ENCODE measurements at places on chromosomes 16 and 17.

DNA sequence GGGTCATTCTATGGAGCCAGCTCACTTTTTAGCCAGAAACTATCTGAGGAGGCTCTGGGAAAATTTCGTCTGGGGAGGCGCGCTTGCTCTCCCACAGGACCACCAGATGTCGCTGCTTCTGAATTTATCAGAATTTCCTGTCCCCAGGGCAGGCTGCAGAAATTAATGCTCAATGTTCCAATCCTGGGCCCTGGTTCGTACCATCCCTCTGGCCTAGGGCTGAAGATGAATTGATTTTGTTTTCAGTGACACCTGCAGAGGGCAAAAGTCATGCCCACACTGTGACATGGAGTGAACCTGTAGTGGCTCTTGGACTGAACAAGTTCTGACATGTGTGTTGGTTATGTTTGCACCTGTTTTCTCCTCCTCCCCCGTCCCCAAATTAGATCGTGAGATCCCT, 482.6 kb downstream of the NPIPA7 start:
- peak; percentile 58 for DNase-seq

GRCh38 chr17:17082878-17083277, 40.6 kb downstream of the MPRIP start:
- no peak for DNase-seq

- DNase-seq, result no peak
Observed at GRCh38 chr16:14310519-14310991, 239.4 kb downstream of the MRTFB start.

GRCh38 chr17:36691606-36692005, 90.2 kb downstream of the MRM1 start:
- DNase-seq, result no peak

DNA sequence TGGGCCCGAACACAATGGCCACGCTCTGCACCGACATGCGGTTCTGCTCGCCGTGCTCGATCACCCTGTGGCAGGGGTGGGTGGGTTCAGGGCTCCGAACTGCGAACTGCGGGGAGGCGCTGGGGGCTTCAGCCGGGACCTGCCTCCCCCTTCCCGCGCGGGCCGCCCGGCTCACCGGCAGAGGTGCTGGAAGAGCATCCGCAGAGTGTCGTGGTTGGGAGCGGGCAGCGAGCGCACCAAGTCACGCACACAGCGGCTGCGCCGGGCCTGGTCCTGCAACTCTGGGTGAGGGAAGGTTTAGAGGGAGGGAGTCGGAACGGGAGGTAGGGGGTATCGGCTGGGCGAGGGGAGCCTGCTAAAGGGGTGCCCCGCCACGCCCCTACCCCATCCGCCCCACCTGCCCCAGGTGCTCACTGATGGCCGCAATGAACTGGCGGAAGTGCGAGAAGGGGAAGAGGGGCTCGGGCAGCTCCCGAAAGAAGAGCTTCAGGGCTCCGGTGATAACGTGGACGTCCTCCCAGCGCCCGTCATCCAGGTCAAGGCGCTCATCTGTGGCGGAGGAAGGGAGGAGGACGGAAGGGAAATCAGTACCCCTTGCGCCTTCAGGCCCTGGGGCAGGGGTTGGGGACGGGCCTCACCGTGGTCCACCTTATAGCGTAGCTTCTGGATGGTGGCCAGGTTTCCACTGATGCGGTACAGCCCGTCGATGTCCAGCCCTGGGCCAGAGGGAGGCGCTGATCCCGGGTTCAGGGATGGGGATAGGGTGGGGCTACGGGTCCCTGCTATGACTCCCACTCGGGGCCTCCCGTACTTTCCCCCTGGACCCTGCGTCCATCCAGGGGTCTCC, 36.9 kb downstream of the ARHGAP27 start:
- DNase-seq, result no peak

GRCh38 chr16:66435896-66436295, 8.8 kb downstream of the BEAN1 start:
- DNase-seq, result no peak

GRCh38 chr16:27759301-27759871, 209.4 kb downstream of the KATNIP start:
- DNase-seq, result no peak

GRCh38 chr17:192666-193425, 11.4 kb upstream of the DOC2B start:
- no peak for DNase-seq

DNA sequence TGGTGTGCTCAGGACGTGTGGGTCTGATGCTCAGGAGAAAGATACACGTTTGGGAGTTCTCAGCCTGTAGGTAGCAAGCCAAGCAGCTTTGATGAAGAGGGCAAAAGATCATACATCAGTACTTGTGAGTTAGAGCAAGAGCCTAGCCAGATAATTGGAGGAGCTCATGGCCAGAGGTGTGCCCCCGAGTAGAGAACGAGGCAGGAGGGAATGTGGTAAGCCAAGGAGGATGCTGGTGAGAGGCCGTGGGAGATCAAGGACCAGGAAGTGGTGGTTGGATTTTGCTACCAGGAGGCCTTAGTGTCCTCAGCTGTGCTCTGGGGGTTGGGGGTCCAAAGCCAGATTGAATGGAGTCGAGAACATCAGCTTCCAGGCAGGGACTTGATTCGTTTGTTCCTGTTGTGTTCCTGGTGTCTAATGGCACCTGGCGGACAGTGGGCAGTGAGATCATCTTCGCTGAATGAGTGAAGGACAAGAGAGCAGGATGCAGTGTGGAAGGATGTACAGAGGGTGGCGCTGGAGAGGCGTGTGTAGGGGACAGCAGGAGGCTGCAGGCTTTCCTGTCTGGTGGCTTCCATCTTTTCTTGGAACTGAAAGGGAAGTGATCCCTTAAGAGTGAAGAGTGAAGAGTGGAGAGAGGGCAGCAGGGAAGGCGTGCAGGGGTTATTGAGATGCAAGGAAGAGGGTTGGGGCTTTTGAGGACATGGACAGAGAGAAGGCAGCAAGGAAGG, 11.6 kb downstream of the FBXL19 start:
- DNase-seq, result peak; percentile 51

GRCh38 chr16:22683730-22684573, 130.0 kb upstream of the HS3ST2 start:
- no peak for DNase-seq

GRCh38 chr17:81460856-81461460, 51.6 kb downstream of the ACTG1 start:
- no peak for DNase-seq

DNA sequence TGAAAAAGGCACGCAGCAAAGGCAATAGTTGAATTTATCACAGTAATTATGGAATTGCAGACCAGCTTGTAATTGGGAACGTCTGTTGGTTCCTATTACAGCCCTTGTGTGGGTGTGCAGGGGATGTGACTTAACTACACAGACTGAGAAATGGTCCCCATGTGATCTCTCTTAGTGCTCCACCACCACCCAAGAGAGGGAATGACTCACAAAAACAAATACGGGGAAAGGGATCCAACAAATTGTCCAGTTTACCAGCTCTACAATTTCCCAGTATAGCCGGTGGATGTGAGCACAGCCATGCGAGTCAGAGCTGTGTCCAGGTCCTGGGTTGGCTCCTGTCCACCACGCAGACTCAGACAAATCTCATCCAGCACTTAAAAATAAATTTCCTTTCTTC, 337.9 kb downstream of the GRIN2A start:
- no peak for DNase-seq

GRCh38 chr17:65171752-65172151, 34.6 kb downstream of the RGS9 start:
- DNase-seq, result no peak

GRCh38 chr16:61471737-61472136, 564.5 kb downstream of the CDH8 start:
- no peak for DNase-seq

- DNase-seq, result no peak
Observed at GRCh38 chr16:24771132-24771778, 41.8 kb downstream of the TNRC6A start.

GRCh38 chr16:47851146-47851545, 304.6 kb downstream of the ABCC12 start:
- no peak for DNase-seq

DNA sequence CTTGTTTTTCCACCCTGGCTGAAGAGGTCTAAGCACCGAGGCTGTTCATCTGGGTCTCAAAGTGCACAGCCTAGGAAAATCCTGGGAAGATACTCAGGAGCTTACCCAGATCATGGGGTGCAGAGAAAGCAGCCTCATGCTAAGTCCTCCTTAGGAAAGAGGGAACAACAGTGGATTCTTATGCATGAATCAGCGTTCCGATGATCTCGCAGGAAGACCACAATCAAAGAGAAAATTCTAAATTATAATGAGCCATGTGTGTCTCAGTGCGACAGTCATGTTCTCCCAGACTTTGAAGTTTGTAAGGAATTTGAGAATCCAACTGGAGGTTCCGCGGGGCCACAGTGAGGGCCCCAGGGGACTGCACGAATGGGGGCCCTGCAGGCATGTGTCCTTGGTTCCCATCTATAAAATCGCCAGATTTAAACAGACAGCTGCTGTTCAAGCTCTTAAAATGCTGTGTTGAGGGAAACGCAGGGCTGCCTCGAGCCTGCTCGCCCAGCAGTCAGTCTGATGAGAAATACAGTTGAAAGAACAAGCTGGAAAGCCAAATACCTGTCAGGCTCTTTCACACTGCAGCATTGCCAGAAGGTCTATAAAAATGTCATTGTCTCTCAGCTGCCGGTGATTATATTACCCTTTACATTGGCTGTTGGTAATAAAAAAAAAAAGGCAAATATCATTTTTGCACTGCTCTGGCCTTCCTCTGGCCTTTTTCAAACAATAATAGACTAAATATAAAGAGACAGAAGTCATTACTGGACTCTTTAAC, 152.1 kb downstream of the PMP22 start:
- DNase-seq, result no peak

- no peak for DNase-seq
Observed at GRCh38 chr16:19980632-19981265, 92.9 kb downstream of the GPR139 start.

DNA sequence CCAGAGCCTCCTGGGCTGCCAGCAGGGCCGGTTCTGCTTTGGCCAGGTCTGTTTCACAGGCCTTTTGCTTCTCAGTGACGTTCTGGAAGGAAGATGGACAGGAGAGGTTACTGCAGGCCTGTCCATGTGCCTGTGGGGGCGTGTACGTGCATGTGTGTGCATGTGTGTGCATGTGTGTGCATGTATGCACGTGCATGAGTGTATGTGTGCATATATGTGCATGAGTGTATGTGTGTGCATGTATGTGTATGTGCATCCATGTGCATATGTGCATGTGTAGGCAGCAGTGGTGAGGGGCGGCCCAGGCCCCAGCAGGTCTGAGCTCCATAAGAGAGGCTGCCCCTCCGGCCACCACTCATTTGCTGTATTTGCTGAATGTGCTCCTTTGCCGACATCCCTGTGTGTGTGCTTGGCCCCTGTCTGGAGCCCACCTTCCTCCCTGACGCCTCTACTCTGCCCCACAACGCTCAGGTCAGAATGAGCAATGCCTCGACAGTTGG, 81.8 kb downstream of the PGS1 start:
- no peak for DNase-seq

DNA sequence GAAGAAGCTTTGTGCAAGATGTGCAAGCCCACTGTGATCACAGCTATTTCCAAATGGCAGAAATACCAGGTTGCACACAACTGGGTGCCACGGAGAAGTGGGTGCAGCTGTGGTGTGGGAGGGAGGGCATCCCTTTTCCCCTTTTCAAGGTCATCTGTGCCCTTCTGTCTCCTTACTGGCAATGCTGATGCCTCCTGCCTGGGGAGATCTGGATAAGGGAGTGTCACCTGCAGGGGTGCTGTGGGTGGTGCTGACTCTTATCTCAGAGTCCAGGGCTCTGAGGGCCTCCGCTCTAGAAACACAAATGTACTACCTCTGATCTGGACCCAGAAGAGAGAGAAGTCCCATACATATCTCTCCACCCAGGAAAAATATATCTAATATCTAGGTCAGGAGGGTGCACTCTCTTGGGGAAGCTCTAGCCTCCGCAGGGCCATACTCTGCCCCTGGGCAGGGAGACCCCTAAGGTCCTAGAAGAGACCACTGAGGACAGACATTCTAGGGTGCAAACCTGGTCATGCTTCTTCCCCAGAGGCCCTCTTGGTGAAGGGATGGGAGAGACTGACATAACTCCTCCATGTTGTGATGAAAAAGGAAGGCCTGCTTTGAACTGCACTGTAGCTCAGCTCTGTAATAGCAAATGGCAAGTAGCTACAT, 18.5 kb downstream of the NPRL3 start:
- DNase-seq, result no peak

- DNase-seq, result no peak
Observed at GRCh38 chr17:80800481-80801391, 190.9 kb upstream of the CHMP6 start.

GRCh38 chr16:73697336-73697735, 599.3 kb upstream of the PSMD7 start:
- no peak for DNase-seq

- DNase-seq, result no peak
Observed at GRCh38 chr16:27826893-27827289, 236.6 kb downstream of the GSG1L start.

DNA sequence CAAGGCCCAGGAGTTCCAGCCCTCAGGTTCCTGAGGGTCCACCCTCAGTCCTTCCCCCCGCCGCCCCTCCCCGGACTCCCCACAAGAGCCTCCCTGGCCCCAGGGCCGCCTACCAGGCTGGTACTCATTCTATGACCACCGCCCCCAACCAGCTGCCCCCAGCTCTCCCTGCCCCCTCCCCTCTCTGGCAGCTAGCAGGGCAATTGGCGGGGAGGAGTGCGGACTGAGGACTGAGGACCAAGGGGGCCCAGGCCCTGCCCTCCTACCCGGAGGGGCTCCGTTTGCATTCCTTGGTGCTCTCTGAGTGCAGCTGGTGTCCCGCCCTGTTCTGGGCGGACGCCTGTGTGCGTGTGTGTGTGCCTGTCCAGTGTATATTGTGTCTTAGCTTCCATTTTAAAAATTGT, 19.1 kb downstream of the UNC13D start:
- no peak for DNase-seq

DNA sequence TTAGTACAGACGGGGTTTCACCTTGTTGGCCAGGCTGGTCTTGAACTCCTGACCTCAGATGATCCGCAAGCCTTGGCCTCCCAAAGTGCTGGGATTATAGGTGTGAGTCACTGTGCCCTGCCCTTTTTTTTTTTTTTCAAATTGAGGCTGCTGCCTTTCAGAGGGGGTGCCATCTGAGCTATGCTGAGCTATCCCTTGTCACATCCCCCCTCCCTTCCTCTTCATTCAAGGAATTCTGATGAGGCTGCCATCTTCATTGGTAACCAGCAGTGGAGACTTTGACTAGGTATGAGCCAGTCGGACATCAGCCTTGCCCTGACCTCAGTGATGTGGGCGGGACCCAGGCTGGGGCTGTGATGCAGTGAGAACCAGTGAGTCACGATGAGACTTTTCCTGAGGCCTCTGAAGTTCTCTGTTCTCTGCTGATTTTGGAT, 24.4 kb upstream of the GPT2 start:
- peak; percentile 58 for DNase-seq

- DNase-seq, result peak; percentile 52
Observed at GRCh38 chr16:19223235-19224170, 55.5 kb downstream of the SYT17 start.

- DNase-seq, result no peak
Observed at GRCh38 chr17:59511726-59512125, 53.7 kb upstream of the DHX40 start.

GRCh38 chr16:89147085-89147817, 24.3 kb upstream of the CDH15 start:
- DNase-seq, result no peak

- DNase-seq, result no peak
Observed at GRCh38 chr17:68794636-68795434, 160.4 kb downstream of the ABCA8 start.
